ENCODE measurements at places on chromosomes 2 and 18. TPM values are rescaled to one million over a fixed set of nuclear protein-coding genes. Genes with fewer than 3 reads are reported as not detected.

GYPC gene
- 50.8 TPM for total RNA-seq

CDH20 gene
- 0.42 TPM for total RNA-seq

SERPINB3 gene
- not detected for total RNA-seq

FLACC1 gene
- 2.8 TPM for total RNA-seq

GRCh38 chr2:10504994-10505820 is 57.1 kb upstream of the ODC1 start:
- H3K4me3 ChIP-seq = no peak overlapping the region
- no peak overlapping the region for H3K27ac ChIP-seq
- H3K4me1 ChIP-seq = no peaks in the 10 kb centered on the region

DNA sequence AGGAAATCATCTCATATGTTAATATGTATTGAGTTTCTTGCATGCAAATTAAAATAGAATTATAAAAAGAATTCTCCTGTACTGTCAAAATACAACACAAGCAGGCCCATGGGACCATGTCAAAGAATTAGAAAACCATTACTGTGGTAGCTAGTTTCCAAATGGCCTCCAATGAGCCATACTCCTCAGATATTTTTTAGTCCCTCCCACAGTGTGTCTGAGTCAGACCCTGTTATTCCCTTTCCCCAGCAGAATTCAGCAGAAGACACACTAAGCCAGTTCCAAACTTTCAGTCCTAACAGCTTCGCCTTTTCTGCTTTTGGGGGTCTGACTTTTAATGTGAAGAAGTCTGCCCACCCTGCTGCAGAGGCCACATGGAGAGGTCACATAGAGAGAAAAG is 86.7 kb downstream of the FIGN start:
- H3K4me1 ChIP-seq = no peaks in the 10 kb centered on the region
- H3K4me3 ChIP-seq = no peak overlapping the region
- H3K27ac ChIP-seq = no peak overlapping the region

DNA sequence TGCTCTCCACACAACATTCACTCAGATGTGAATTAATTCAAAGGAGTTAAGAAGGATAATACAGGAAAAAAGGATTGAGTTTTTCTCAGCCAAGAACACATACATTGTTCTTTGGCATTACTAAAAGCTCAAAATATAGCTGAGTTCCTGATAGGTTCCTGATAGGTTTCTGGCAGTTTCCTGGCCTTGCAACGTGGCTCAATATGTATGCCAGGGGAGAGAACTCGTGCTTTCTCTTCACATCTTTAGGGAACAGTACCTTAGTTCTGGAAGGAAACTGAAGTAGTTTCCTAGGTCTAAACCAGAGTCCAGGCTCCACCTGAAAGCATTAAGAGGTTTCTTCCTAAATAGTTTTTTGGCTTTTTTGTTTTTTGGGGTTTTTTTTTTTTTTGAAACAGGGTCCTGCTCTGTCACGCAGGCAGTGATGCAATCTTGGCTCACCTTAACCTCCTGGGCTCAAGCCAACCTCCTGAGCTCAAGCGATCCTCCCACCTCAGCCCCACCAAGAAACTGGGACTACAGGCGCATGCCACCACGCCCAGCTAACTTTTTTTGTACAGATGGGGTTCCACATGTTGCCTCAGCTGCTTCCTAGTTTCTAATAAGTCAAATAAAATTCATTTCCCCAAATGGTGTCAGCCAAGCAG is 42.8 kb downstream of the ESCO1 start:
- no peak overlapping the region for H3K27ac ChIP-seq
- peak; percentile 52 for DNase-seq
- peaks cover 5% of the 10 kb centered on the region for H3K4me1 ChIP-seq
- H3K27me3 ChIP-seq = no peaks in the 10 kb centered on the region
- no peak overlapping the region for H3K4me3 ChIP-seq
- H3K36me3 ChIP-seq = peaks cover 14% of the 10 kb centered on the region

- no peak overlapping the region for H3K27ac ChIP-seq
- H3K4me1 ChIP-seq = peaks cover 32% of the 10 kb centered on the region
- no peak overlapping the region for H3K4me3 ChIP-seq
- H3K36me3 ChIP-seq = no peaks in the 10 kb centered on the region
- H3K27me3 ChIP-seq = peaks cover 35% of the 10 kb centered on the region
These were observed 6.7 kb downstream of the GBX2 start for GRCh38 chr2:236161531-236161930.

- no peaks in the 10 kb centered on the region for H3K27me3 ChIP-seq
- H3K4me3 ChIP-seq = no peak overlapping the region
- no peaks in the 10 kb centered on the region for H3K4me1 ChIP-seq
- no peak for DNase-seq
- H3K27ac ChIP-seq = no peak overlapping the region
These were observed 737.5 kb downstream of the SATB2 start for GRCh38 chr2:198720266-198720665.

Measured in thyroid gland (tissue), 4 donors.